Stimulated activated CD4-positive, alpha-beta T cell treated with anti-CD3 and anti-CD28 coated beads, TNF-alpha, amount 100 ng/mL, for 24 hours (primary cell): ENCODE measurements at places on chromosomes 6 and 20.

DNA sequence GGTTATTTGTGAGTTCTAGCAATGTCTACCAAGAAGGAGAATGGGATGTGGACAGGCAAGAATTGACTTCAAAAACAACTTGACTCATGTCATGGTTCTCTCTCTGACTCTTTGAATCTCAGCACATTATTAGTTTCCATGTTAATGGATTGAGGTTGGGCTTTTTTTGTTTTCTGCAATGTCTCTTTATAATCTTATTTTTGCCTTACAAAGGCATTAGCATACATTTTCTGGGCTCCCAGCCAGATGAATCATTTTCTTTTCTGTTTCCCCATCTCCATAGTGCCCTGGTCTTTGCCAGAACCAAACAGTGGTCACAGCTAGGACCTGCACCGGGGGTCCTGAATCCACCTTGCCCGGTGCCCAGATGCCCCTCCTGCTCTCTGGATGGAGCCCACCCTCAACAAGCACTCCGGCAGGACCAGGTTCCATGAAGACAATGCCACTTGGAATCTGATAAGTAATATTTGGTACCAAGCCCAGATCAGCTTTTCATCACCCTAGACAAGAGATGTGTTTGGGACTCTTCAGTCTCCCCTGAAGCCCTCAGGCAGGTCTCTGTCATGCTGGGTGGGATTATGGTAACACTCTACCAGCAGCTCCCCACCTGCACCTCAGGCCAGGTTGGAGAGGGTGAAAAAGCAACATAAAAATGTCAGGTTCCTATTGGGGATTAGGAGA, 266.7 kb upstream of the SULF2 start:
- no peak for DNase-seq

GRCh38 chr6:160428069-160428430, 79.9 kb downstream of the SLC22A3 start:
- no peak for DNase-seq

DNA sequence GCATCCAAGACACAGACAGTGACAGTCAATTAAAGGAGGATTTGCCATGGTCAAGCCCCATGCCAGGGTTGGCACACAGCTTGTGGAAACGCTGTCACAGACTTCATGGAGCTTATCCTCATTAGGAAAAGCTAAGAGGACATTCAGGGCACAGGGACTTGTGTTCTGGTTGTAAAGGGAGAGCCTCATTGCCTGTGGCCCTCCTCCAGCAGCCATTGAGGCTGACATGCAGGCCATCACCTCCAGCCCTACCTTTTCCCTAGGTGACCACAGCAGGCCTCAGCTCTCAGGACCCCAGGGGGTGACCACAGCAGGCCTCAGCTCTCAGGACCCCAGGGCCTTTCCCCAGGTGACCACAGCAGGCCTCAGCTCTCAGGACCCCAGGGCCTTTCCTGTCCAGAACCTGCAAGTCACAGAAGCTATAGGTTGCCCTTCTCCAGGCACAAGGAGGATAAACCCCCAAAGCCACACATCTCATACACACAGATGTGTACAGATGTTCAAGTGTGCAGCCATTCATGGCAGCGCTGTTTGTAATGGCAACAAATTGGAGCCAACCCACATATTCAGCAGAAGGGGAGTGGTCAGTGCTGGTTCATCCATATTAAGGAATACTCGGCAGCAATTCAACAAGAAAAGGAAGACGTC, 26.1 kb downstream of the DUSP22 start:
- no peak for DNase-seq

DNA sequence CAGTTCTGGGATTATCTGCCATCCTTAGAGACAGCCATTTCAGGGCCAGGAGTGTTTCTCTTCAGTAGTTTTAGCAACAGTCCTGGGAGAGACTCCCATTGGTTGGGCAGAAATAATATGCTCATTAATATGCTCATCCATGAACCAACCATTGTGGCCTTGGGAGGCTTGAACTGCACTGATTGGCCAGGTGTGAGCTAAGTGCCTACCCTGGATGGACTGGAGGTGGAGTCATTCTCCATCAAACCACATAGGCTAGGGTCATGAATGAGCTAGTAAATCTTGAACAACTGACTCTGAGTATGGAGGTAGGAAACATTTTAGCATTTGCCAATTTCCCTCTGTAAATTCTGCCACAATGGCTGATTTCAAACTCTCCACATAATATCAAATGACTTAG, 70.2 kb upstream of the ZFP64 start:
- no peak for DNase-seq

- DNase-seq, result peak; percentile 95
Measured at GRCh38 chr6:37432916-37433656, at the start of gene CMTR1. Gene CMTR1 (plus strand): TSS chr6:37433221. CDS start chr6:37435630, 2,409 bp downstream.

DNA sequence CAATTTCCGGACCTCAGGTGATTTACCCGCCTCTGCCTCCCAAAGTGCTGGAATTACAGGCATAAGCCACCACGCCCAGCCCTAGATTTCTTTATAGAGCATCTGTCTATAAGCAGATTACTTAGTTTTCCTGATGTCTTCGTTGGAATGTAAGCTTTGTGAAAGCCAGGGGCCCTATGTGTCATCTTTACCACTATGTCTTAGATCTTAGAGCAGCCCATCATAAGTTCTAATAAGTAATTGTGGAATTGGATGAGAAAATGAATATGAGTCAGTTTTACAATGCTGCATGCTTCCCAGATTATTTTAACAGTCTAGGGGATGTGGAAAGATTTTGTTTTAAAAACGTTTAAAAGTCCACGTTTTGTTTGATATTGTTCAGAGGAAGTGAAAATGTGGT, 9.1 kb upstream of the ZBTB2 start:
- no peak for DNase-seq

- peak; percentile 5 for DNase-seq
Measured at GRCh38 chr6:24520929-24521546, 26.3 kb downstream of the ALDH5A1 start.

- no peak for DNase-seq
Measured at GRCh38 chr6:138570725-138571029, 71.4 kb upstream of the NHSL1 start.

DNA sequence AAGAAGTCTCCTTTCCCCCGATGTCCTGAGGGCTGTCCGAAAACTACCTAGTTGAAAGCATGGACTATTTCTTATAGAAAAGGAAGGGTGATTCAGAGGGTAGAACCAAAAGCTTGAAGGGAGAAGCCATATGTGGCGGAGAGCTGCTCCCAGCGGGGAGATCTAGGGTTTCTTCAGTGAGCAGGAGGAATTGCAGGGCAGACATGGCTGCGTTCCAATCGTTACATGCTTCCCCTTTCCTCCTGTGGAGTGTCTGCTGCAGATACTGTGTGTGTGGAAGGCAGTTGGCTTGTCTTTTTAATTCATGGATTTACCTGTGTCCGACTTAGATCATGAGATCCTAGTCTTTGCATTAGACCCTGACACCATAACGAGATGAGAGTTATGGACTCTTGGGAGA, 799.5 kb downstream of the QKI start:
- DNase-seq, result no peak

DNA sequence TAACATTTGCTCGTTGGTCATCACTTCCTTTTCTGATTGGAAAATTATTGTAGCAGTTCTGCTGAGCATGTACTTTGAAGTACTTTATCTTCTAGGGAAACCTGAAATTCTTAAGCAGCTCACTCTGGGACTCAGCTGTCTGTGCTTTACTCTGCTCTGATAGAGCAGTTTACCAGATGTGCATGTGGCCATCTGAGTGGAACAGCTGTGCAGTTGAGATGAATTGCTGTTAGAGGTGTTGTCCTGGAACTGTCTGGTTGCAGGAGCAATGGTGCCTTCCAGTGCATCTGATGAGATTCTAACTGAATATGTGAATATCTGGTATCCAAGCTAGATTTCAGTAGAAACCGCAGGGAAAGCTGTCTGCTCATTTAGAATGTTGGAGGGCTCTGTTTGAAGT, 27.2 kb downstream of the PANK2 start:
- DNase-seq, result no peak

DNA sequence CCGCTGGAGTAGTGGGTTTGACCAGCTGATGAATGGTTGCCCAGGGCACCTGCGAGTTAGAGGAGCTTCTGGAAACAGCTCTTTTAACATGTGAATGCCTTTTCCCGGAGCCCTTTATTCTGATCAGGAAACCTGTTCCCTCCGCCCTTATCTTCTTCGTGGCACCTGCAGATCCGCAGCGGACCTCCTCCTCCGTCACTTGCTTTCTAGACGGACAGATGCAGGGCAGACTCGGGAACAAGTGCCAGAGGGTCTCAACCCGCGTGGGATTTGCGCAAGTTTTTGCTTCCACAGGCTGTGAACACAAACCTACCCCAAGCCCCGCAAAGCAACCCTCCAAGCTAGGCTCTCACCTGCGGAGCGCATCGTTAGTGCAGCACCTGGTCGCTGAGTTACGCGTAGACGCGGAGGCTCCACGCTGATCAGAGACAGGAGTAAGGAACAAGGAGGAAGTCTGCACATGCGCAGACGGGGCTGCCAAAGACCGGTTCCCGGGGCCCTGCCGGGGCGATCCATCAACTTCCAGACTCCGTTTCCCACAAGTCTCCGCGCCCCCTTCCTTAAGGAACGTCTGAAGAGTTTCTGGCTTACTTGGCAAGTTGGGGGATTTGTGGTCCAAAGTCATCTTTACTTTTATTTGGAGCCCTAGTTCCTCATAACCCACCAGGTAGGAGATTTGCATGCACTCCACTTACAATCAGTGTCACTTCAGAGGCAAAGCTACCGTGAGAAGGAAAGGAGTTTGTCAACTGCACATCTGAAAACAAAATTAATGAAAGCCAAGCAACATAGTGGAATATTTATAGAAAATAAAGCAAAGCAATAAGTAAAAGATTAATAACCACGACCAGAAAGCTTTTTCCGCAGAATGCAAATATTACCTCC, 52.7 kb upstream of the ELMO2 start:
- no peak for DNase-seq

GRCh38 chr6:8825726-8826125, 390.4 kb upstream of the SLC35B3 start:
- no peak for DNase-seq

DNA sequence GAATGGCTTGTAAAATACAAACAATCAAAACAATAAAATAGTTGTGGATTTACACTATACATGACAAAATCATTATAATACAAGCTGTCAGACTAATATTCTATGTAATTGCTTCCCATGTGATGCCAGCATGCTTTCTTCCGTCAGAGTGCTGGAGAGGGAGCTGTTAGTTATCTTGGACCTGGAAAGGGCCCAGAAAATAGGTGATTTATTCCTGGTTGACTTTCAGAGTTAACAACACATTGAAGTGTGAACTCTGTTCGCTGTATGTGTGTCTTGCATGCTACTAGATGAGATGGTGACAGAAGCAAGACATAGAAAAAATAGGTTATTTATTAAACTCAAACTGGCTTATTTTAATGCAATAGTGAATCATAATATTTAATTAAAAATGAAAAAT, 70.2 kb downstream of the CDYL start:
- DNase-seq, result no peak

DNA sequence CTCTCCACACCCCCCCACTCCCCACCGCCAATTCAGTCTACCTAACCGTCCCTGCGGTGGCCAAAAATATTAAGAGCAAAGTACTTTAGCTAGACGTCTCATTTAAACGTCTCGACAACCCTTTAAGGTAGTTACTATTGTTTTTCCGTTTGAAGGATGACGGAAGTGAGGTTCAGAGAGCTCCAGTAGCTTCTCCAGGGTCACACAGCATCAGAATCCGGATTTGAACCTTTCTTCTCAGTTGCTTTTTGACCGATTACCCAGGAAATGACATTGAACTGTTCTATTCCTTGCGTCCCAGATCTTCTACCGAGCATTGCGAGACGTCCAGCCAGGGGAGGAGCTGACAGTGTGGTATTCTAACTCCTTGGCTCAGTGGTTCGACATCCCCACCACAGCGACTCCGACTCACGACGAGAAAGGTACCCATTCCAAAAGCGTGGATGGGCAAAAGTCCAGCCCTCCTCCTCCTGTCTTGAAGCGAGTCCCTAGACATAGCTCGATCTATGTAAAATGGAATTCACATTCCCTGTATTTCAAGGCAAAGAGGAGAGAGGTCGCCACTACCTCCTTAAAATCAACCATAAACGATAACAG, 2.4 kb downstream of the PRDM13 start:
- DNase-seq, result no peak

- no peak for DNase-seq
Measured at GRCh38 chr6:44733868-44734267, 346.4 kb downstream of the CDC5L start.

DNA sequence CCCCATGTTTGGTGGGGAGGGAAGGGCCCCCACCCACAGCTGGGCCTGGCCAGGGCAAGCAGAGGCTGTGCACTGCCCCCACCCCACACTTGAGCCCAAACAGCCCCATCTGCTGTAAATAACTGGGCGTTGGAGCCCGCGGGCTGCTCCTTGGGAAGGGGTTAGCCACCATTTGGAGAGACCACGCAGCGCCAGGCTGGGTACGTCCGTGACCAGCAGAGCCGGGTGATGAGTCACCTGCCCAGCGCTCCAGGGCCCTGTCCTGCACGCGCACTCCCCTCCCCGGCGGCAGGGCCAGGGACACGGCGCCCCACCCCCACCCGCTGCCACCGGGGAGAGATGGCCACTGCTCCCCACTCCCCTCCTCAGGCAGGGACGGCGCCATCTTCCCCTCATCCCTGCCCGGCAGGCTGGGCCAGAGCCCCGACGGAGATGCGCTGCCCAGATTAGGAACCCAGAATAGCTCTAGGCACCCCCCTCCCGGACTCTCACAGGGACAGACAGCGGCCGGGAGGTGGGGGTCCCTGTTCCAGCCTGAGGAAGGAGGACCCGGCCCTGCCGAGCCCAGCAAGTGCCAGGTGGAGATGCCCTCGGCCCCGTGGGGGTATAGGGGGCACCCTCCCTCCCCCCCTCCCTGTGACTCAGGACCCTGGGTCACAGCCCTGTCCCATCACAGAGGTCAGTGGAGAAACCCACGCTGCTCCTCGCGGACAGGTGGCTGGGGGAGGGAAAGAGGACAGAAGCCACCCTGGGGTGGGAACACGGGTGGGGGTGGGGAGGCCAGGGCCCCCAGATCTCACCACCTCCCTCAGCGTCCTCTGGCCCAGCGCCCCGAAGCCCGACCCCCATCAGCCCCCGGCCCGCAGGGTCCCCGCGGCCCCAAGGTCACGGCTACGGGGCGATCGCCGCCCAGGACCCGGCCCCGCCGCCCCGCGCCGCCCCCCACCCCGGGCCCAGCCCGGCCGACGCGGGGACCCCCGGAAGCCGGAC, 642 bp downstream of the EEF1A2 start:
- DNase-seq, result no peak

DNA sequence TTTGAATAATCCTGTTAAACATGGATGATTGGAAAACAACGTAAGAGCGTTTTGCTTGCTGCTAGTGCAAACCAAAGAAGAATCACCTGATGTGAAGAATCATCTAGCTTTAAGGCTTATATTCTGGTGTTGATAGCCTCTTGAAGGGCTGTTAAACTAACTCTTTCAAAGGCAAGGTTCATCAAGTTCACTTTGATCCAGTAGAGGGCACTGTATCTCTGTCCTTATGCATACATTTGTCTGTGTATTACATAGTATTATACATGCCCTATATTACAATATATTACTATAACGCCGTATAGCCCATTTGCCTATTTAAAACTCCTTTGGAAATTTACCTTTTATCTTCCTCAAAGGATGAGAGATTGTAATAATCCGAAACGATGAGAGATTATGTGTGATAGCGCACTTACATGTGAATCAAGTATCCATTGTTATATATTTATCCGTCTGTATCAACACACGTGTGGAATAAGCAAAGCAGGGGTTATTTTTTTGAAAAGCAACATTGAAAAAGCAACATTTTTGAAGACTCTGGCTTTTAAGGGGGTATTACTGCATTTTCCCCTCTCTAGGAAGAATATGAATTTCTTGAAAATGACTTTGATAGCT, 50.8 kb upstream of the NRN1 start:
- DNase-seq, result no peak
